Choroid plexus epithelial cell (primary cell): ENCODE measurements at places on chromosomes 1 and 21.

DNA sequence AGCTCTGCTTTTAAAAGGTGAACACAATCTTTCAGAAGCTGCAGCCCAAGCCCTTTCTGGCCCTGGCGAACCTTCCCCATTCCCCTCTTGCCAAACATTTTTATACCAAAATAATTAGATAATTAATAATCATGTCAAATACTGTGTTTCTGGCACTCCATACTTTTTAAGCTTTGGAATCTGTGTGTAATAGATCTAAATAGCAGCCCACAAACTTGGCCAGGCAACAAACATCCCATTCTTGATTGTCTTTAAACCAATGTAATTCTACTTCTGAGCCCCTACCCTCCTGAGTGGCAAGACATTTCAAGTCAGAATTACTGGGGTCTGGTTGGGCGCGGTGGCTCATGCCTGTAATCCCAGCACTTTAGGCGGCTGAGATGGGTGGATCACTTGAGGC lies 137.7 kb downstream of the NAV1 start:
- no peak for DNase-seq

DNA sequence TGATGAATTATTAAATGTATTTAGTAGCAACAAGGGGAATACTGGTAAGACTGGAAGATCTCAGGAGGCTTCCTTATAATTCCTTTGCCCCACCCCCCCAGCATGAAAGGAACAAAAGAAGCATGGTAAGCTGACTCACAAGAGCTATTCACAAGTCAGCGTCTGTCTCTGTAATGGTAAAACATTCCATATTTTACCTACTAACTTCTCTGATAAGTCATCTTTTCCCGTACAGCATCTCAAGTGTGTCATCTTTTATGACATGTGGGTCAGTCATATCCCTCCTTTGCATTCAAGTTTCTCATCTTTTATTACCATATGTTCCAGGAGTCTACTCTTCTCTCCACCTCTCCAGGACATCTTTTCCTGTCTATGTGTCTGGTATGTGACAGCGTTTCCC lies 241.3 kb downstream of the PLA2G4A start:
- DNase-seq = peak; percentile 9

DNA sequence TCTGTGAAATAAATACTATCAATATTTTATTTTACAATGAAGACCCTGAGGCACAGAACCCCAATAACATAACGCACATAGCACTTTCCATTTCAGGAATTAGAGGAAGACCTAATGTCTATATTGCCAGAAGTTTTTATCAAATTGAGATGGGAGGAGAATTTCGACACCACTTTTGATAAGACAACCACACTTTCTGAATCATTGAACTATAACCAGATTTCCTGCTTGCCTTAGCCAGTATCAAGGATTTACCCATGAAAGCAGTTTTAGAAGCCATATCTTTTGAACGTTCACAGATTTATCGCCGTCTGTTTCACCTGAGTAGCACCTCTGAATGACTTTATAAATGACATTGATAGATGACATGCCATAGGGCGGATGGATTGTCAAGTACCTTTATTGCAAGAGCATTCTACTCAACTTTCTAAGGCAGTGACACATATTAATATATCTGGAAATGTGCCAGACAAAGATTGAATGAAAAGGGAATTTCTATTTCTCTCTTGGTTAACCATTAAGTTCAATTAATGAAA lies 768.4 kb downstream of the LTN1 start:
- no peak for DNase-seq

DNA sequence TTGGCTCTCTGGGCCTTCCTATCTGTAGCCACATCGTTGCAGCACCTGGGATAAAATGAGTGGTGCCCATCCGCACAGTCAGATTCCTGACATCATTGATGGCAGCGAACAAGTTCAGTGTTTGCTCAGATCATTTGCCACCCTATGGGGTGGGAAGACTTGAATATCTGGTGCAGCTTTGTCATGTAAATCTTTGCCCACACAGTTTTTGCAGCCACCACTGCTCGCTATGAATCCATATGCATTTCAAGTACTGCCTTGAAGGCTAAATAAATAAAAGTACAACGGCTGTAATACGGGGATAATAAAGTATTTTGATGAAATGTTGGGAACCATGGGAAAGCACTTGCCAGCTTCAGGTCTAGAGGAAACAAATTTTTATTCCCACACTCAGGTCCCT lies 56.3 kb upstream of the COA6 start:
- DNase-seq = no peak

DNA sequence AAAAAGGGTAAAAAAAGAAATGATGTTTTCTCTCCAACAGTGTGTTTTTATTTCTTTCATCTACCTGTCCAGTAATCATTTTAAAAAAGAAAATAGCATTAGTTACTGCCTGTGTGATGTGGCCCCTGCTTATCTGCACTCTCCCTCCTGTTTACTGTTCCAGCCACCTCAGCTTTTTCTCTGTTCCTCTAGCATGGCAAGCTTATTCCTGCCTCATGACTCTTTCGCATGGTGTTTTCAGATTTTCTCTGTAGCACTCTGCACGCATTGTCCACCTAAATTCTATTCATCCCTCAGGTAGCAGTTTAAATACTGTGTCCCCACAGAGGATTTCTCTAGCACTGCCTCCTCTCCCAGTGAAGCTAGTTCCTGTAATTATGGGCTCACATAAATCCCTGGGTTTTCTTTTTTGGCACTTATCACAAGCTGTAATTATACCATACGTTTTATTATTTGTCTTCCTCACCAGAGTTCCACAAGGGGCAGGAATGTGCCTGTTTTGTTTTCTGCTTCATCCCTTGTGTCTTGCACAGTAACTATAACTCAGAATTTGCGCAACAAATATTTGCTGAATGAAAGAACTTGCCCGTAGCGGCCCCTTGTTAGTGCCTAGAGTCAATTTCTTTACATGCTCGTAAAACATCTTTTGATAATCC lies 51.4 kb upstream of the LRIG2 start:
- DNase-seq = peak; percentile 71
